ENCODE measurements at places on chromosomes 3 and 15. TPM values are rescaled to one million over a fixed set of nuclear protein-coding genes. Genes with fewer than 3 reads are reported as not detected.

Gene CHDH
- polyA plus RNA-seq: 2.3 TPM

Gene TGM4
- not detected for polyA plus RNA-seq

DNA sequence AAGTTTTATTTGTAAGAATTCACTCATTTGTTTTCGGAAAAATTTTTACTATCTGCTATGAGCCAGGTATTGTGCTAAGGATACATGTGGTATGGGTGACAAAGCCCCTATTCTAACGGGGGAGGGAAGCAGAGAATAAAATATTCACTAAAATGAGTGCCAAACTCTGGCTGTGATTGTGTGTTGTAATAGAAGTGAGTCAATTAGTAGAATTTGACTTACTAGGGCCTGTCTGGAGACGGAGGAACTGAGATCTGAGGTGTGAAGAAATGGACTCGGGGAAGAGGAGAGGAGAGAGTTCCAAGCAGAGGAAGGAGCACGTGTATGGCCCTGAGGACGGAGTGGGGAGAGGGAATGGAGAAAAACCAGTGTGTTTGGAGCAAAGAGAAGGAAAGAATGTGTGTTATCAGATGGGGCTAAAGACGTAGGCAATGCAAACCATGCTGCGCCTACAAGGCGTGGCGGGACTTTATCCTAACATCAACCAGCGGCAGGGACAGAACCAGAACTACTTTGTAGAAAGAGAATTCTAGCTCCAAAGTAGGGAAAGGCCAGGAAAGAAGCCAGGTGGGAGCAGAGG lies 89.1 kb downstream of the OSBPL10 start:
- no peaks in the 10 kb centered on the region for H3K36me3 ChIP-seq
- peak overlapping the region; percentile 52 for H3K27ac ChIP-seq
- no peak overlapping the region for H3K4me3 ChIP-seq
- no peaks in the 10 kb centered on the region for H3K27me3 ChIP-seq
- no peak for DNase-seq

DNA sequence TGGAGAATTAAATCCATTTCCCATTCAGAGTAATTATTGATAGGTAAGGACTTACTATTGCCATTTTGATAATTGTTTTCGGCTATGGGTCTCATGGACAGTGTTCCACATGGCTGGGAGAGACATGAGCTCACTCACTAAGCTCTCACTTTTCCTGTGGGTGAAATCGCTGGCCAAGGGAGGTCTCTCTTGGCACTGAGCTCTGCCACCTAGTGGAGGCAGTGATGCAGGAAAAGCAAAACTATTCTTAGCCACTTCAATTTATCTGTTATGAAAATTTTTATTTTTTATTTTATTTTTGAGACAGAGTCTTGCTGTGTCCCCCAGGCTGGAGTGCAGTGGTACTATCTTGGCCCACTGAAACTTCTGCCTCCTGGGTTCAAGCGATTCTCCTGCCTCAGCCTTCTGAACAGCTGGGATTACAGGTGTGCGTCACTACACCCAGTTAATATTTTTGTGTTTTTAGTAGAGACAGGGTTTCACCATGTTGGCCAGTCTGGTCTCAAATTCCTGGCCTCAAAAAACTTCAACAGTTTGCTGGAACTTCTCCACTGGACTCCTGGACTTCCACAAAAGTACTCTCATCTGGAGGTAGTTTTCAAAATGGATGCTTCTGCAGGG lies 4.7 kb upstream of the RNF13 start:
- DNase-seq: peak; percentile 76
- H3K27me3 ChIP-seq: no peaks in the 10 kb centered on the region
- no peak overlapping the region for H3K27ac ChIP-seq
- no peak overlapping the region for H3K4me3 ChIP-seq

GRCh38 chr3:171564748-171565480 lies 104.7 kb upstream of the TNIK start:
- H3K4me1 ChIP-seq: no peaks in the 10 kb centered on the region
- H3K27ac ChIP-seq: no peak overlapping the region
- no peak for DNase-seq
- no peak overlapping the region for H3K4me3 ChIP-seq

- H3K27ac ChIP-seq: peak overlapping the region; percentile 36
- peak overlapping the region; percentile 5 for H3K4me3 ChIP-seq
- no peaks in the 10 kb centered on the region for H3K4me1 ChIP-seq
- no peaks in the 10 kb centered on the region for H3K36me3 ChIP-seq
- no peak for DNase-seq
Observed at GRCh38 chr3:51500632-51501131, 867 bp upstream of the DCAF1 start.

DNA sequence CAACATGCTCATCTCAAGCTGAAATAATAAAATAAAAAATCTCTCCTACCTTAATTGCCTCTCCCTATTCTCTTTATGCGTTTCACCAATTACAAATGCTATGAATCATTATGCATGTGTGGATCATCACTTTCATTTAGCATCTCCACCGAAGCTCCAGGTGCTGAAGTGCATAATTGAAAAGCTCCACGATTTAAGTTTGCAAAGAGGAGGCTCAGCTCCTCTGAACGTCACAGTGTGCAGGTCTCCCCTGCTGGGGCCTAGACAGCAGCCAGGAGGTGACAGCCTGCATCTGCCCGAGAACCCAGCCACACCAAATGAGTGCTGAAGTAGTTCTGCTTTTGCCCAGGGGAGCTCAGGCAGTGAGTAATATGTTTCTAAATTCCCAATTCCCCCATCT lies 60.5 kb upstream of the GLCE start:
- no peak overlapping the region for H3K27ac ChIP-seq
- DNase-seq: no peak

GRCh38 chr3:99938270-99938911 lies 120.7 kb downstream of the CMSS1 start:
- H3K4me3 ChIP-seq: no peak overlapping the region
- H3K27ac ChIP-seq: no peak overlapping the region
- H3K36me3 ChIP-seq: no peaks in the 10 kb centered on the region
- no peak for DNase-seq
- H3K27me3 ChIP-seq: no peaks in the 10 kb centered on the region

Gene TRIM59
- polyA plus RNA-seq: 98.6 TPM

Gene NPHP3
- 5.1 TPM for polyA plus RNA-seq

Gene TTC23
- 6.3 TPM for polyA plus RNA-seq

DNA sequence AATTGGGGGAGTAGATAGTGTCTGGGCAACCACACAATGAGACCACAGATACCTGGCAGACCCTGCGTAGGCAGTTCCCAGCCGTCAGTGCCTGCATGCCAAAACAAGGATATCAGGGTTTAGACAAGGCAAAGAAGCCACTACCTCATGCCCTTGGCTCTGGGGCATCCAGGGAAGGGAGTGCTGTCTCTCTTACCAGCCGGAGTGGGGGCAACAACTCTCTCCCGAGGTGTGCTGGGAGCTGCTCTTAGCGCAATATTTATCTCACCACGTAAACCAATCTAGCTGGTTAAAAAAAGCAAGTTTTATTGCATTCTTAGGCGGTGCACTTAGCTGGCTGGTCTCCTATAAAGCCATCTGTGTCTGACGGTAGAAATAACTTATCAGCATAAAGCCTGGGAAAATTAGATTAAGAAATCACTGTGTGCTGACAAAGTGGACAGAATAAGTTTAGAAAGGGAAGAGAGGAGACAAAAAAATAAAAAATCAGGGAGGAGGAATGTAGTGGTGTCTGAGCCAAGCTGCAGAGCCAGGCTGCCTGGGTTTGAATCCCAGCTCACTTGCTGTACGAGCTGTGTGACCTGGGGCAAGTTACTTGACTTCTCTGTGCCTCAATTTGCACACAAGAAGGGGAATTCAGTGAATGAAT lies 273.2 kb downstream of the PDZRN3 start:
- no peak overlapping the region for H3K4me3 ChIP-seq
- no peaks in the 10 kb centered on the region for H3K27me3 ChIP-seq
- H3K36me3 ChIP-seq: no peaks in the 10 kb centered on the region
- H3K4me1 ChIP-seq: no peaks in the 10 kb centered on the region
- DNase-seq: no peak
- no peak overlapping the region for H3K27ac ChIP-seq

DNA sequence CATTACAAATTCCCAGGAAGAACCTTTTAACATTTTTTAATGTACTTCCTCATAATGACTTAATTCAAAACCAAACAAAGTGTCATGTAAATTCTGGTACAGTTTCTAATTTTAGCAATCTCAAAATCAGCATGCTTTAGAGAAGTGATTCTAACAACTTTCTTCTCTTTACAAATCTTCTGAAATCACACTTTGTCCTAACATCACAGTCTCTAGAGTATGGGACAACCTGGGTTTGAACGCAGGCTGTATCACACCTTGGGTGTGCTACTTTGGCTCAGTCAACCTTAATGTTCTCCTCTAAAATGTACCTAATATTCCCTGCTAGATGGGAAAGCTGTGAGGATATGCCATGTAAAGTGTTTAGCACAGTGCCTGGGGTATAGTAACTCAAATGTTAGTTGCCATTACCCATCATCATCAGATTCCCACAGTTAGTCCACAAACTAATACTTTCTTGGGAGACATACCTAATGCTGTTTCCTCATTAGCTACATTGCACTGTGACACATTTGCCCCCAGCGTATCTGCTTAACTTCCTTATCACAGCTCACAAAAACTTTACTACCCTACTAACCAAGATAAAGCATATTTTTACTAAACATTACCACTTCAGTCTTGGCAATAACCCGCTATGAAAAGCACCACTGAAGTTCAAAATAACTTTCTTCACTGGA lies 3.1 kb downstream of the TSPAN3 start:
- no peak overlapping the region for H3K4me3 ChIP-seq
- no peaks in the 10 kb centered on the region for H3K36me3 ChIP-seq
- H3K27ac ChIP-seq: no peak overlapping the region
- DNase-seq: no peak

GRCh38 chr3:130968221-130968620 lies 58.4 kb downstream of the ASTE1 start:
- H3K27me3 ChIP-seq: no peaks in the 10 kb centered on the region
- H3K4me3 ChIP-seq: no peak overlapping the region
- H3K36me3 ChIP-seq: no peaks in the 10 kb centered on the region
- no peak for DNase-seq

GRCh38 chr15:40959331-40960141 lies 6.3 kb downstream of the CHAC1 start:
- H3K4me3 ChIP-seq: no peak overlapping the region
- DNase-seq: peak; percentile 64
- H3K27me3 ChIP-seq: no peaks in the 10 kb centered on the region
- peaks cover 7% of the 10 kb centered on the region for H3K36me3 ChIP-seq
- H3K4me1 ChIP-seq: peaks cover 20% of the 10 kb centered on the region

- no peak for DNase-seq
- no peak overlapping the region for H3K27ac ChIP-seq
- H3K4me1 ChIP-seq: peaks cover 25% of the 10 kb centered on the region
- H3K4me3 ChIP-seq: no peak overlapping the region
- H3K36me3 ChIP-seq: no peaks in the 10 kb centered on the region
- no peaks in the 10 kb centered on the region for H3K27me3 ChIP-seq
Observed at GRCh38 chr3:50248387-50248786, 12.4 kb downstream of the GNAI2 start.

DNA sequence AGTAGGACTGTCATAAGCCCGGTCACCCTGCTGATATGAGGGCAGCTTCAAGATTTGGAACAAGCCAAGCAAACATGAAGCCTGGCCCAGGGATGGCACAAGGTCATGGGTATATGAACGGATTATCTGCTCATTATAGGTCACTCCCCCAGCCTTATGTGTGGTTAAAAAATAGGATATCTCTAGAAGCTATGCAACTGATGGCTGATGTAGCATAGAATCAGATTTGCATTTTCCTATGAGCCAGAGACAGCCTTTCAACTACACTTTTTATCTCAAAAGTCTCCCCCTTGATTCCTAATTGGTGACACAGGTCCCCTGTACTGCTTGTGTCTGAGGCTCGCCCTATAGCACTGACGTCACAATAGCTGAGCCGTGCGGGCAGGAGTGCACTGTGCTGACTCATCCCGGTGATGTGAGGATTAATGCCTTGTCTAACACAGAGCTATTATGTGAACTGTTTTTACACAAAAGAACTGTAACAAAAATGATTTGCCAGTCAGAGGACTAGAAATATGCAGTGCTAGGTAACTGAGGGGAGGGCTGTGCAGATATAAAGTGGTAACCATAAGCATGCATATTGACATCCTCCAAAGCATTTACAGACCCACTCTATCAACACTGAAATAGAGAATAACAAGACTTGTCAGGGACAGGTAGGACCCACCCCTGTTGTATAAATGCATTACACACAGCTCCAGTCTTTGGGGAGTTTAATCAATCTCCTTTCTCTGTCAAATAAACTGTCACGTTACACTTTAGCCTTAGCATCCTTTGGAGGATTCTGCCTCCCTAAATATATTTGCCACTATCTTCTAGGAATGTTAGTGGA lies 204.9 kb downstream of the TIGIT start:
- no peak overlapping the region for H3K27ac ChIP-seq
- H3K27me3 ChIP-seq: no peaks in the 10 kb centered on the region
- no peaks in the 10 kb centered on the region for H3K4me1 ChIP-seq
- H3K36me3 ChIP-seq: no peaks in the 10 kb centered on the region

All from GM23338 (cell line).